Suppressor macrophage treated with lipopolysaccharide for 4 hours (primary cell): ENCODE measurements at places on chromosomes 2 and 18.

GRCh38 chr2:96241900-96242611 is 23.7 kb downstream of the TMEM127 start:
- peak; percentile 95 for DNase-seq

DNA sequence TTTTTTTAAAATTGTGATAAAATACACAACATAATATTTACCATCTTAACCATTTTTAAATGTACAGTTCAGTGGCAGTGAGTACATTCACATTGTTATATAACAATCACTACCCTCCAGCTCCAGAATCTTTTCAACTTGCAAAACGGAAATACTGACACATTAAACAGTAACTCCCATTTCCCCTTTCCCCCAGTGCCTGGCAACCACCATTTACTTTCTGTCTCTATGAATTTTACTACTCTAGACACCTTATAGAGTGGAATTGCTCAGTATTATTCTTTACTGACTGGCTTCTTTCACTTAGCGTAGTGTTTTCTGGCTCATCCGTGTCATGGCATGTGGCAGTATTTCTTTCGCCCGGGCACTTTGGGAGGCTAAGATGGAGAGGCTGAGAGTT is 32.6 kb downstream of the FASTKD2 start:
- peak; percentile 62 for DNase-seq

GRCh38 chr2:109538546-109538945 is 75.2 kb downstream of the SEPTIN10 start:
- DNase-seq = no peak

GRCh38 chr18:68713796-68714195 is 1.1 kb downstream of the TMX3 start:
- no peak for DNase-seq

- no peak for DNase-seq
Measured at GRCh38 chr18:38909972-38910371, 1344.4 kb upstream of the CELF4 start.

DNA sequence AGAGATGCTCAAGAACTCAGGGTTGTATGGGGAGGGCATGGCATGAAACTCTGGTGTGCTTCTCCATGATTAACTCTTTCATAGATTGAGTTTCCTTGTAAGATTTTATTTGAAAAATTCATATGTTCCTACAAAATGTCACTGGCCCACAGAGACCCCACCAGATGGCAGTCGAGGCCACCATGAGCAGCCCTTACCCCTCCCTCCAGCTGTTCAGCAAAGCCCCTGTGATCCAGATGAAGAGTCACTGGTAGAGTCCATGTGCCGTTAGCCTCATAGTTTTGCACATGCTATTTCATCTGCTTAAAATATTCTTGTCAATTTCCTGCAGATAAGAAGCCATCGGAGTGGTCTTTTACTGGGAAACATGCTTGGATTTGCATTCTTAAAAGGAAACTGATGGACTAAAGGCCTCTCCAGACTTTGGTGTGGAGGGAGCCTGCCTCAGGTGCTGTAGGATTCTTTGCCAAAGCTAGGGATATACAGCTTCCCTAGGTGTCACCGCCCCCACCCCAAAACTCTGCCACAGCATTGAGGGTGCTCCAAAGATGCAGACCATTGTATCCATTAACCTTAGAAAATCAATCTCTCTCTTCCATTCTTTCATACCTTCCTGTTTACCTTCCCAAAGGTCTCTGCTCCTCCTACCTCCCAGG is 18.8 kb downstream of the ZNF385B start:
- no peak for DNase-seq

GRCh38 chr2:230162981-230163380 is 56.8 kb downstream of the SP110 start:
- peak; percentile 16 for DNase-seq

- DNase-seq = no peak
Measured at GRCh38 chr2:126382998-126383397, 273.0 kb upstream of the GYPC start.

- DNase-seq = no peak
Measured at GRCh38 chr2:19677215-19677777, 224.5 kb downstream of the TTC32 start.

- DNase-seq = peak; percentile 96
Measured at GRCh38 chr2:152421521-152422370, 86.8 kb downstream of the FMNL2 start.

DNA sequence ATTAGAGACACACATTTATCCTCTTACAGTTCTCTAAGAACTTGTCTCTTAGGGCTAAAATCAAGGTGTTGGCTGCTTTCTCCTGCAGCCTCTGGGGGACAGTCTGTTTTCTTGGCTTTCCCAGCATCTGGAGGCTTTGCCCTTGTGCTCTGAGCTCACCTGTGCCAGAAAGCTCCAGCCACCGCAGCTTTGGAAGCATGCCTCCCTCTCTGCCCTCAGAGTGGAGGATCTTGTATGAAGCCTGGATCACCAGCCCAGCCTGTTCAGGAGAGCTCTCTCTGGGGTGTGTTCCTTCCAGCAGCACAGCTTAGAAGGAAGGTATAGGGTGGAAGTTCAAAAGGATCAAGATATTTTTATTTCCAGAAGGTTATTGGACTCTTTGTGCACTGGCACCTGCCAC is 53.1 kb upstream of the TPO start:
- DNase-seq = no peak

- DNase-seq = no peak
Measured at GRCh38 chr18:23921716-23922285, 92.8 kb upstream of the TTC39C start.

- DNase-seq = no peak
Measured at GRCh38 chr2:96526615-96527285, 9.8 kb upstream of the ARID5A start.

DNA sequence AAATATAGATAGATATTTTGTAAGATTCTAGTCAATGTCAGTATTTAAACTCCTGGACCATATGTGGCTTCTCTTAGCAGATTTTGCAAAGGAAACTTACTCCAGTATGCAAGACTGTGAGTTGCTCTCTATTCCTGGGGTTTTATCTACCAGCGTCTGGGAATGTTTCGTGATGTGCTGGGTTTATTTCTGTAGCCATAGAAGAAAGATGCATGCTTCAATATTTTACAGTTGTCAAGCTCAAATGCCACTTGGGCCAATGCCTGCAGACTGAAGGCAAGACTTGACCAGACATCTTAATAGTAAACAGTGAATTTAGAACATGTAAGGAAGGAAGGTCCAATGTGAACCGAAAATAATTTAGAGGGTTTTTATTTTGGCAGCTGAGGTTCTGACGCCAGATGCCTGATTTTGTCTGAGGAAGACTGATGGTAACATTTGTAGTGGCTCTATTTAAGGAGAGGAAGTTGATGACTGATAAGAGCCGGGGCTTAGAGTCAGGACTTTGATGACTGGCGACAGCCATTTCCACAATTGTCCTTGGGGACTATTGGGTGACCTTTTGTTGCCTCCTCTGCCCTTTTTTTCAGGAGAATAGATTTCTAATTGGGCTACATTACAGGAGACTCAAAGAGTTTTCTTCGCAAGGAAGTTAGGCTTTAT is 154.3 kb downstream of the RAPGEF4 start:
- DNase-seq = no peak

- DNase-seq = no peak
Measured at GRCh38 chr2:138447889-138448570, 53.5 kb upstream of the SPOPL start.

GRCh38 chr2:231348173-231348572 is 47.3 kb upstream of the B3GNT7 start:
- DNase-seq = no peak

DNA sequence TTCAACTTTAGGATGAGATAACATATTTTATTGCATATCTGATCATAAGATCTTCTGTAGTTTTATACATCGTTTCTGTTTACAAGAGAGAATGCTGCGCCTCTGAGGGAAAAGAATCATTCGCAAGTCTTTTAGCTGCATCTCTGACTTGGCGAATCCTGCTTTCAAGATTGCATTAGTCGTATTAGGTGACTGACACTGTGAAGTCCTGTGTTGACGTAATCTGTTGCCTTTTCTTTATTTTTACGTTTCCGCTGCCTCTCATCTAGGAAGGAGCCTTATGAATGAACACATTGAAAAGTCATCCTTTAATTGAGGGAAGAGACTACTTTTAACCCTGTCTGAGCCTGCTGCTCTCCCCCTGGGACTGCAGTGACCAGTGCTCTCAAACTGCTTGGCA is 101.5 kb downstream of the LDLRAD4 start:
- no peak for DNase-seq

GRCh38 chr18:58911766-58912165 is 47.1 kb downstream of the ZNF532 start:
- DNase-seq = no peak

- DNase-seq = no peak
Measured at GRCh38 chr18:23065234-23065806, 70.0 kb upstream of the CABLES1 start.

DNA sequence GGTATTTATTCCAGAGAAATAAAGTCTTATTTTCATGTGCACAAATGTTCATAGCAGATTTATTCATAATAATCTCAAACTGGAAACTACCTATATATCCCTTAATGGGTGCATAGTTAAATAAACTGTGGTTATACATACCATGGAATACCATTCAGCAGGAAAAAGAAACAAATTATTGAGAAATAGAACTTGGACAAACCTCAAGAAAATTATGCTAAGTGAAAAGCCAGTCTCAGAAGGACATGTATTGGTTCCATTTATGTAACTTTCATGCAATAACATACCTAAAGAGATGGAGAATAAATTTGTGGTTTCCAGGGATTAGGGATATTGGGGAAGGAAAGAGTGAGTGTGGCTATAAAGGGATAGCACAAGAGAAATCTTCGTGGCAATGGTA is 452.6 kb downstream of the SETBP1 start:
- no peak for DNase-seq

GRCh38 chr2:84908948-84909713 is 3.7 kb downstream of the TMSB10 start:
- DNase-seq = no peak

DNA sequence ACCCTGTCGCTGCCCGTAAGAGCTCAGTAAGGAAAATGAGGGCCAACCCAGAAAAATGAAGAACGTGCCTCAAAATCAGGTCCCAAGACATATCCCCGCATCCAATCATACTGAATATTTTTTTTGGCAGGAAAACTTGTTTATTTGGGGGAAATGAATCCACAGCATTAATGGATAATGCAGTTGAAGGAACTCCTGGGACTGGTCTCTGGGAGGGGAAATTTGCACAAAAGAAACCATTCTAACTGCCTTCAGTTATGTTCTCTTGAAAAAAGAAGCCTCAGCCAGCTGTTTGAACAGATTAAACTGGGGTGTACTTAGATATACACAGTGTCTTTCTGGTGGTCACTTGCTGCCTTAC is 61.3 kb downstream of the SPRED2 start:
- DNase-seq = no peak

GRCh38 chr18:34991152-34991551 is 50.1 kb upstream of the MAPRE2 start:
- no peak for DNase-seq

GRCh38 chr2:149954981-149955600 is 367.5 kb upstream of the MMADHC start:
- no peak for DNase-seq

GRCh38 chr2:204628926-204629712 is 83.8 kb downstream of the PARD3B start:
- no peak for DNase-seq

GRCh38 chr2:210792000-210792399 is 235.6 kb downstream of the CPS1 start:
- no peak for DNase-seq

DNA sequence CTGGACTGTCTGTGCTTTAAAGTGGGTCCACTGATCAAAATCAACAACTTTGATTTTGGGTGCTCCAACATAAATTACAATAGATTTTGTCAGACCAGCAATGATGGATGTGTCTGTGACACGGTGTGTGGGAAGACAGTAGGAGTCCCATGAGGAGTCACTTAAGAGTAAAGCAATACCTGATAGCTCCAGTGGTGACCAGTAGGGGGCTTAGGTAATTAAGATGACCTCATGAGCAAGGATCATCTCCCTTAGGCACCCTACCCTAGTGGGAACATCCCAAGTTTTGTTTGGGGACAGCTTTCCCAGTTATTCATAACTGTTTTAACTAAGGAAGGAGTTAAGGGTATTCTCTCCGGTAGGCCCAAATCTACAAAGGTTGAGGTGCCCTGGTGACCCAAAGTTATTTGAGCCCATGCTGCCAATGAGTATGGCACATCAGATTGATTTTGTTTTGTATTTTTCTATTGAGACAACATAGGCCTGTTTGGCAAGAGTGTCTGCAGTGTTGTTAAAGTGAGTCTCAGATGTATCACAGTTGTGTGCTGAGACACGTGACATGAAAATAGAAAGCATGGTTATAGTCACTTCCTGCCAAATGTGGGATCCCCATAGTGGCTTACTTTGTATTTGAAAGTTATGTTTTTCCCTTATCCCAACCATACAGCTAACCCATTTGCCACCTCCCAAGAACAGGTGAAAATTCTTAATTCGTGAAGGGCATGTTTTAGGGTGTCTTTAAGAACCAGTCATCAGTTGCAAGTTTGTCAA is 1337.6 kb upstream of the SLC39A10 start:
- DNase-seq = no peak

DNA sequence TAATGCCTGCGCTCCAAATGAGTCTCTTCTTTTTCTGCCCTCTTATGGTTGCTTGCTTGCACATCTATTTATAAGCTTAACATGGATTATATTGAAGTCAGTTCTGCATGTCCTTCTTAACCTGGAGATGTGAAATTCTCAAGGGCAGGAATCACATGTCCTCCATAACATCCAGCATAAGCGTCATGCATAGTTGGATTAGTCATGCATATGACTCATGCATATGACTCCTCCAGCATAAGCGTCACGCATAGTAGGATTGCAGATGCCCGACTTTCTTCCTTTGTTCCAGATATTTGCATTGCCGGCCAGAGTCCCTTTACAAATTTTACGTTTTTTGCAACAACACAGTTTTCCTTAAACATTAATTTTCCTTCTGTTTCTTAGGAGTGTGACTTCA is 308.6 kb downstream of the TGIF1 start:
- DNase-seq = peak; percentile 53

GRCh38 chr2:22894761-22895160 is 490.2 kb upstream of the KLHL29 start:
- DNase-seq = no peak

- no peak for DNase-seq
Measured at GRCh38 chr18:10377956-10378355, 76.5 kb upstream of the APCDD1 start.

GRCh38 chr2:174692256-174692919 is 71.9 kb downstream of the CHRNA1 start:
- DNase-seq = no peak

DNA sequence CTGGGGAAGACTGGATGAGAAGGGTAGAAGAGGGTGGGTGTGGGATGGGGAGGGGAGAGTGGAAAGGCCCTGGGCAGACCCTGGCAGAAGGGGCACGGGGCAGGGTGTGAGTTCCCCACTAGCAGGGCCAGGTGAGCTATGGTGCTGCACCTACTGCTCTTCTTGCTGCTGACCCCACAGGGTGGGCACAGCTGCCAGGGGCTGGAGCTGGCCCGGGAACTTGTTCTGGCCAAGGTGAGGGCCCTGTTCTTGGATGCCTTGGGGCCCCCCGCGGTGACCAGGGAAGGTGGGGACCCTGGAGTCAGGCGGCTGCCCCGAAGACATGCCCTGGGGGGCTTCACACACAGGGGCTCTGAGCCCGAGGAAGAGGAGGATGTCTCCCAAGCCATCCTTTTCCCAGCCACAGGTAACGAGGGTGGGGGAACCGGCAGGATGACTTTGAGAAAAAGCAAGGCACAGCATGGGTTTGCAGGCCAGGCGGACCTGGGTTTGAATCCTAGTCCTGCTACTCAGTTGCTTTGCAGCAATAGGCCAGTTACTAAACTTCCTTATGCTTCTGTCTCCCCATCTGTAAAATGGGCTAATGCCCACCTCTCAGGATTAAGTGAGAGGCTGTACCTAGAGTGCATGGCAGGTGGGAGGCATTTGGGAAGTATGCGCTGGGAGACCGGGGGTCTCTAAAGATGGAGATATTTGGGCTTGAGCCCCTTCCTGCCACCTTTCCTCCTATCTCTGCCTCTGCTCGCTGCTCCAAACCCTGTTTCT is at the start of gene INHA:
Gene INHA, plus strand, starts transcription at position 74 of the 765 bp plus-strand sequence. Its CDS starts 65 bp downstream, at position 139.
- DNase-seq = no peak
